Stimulated activated CD4-positive, alpha-beta T cell treated with anti-CD3 and anti-CD28 coated beads, Interleukin-2, amount 100 ng/mL, for 4 hours (primary cell): ENCODE measurements at places on chromosomes 7 and 10.

DNA sequence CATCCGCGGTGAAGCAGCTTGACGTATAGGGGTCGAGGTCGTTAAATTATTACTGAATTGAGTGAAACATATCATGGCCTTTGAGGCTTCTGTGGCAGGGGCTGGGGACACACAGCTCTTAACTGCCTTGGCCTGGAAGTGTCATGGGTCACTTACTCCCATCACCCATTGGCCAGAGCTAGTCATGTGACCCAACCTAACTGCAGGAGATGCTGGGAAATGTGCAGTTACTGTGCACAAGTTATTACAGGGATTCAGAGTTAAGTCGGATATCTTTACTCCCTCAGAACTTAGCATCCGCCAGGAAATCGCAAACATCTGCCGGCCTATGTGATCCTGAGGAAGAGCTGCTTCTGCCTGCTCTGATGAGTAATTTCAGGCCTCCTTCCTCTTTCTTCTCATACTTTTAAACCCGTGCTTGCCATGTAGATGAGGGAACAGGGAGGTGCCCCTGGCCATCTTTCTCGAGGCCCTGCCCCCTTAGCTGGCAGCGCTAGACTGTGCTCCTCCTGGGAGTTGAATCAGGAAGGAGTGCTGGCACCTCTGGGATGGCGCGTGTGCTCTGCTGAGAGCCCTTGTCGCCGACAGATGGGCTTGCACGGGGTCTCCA lies 203.6 kb downstream of the TCF7L2 start:
- no peak for DNase-seq

- no peak for DNase-seq
Observed at GRCh38 chr10:70651661-70652060, 20.6 kb upstream of the ADAMTS14 start.

DNA sequence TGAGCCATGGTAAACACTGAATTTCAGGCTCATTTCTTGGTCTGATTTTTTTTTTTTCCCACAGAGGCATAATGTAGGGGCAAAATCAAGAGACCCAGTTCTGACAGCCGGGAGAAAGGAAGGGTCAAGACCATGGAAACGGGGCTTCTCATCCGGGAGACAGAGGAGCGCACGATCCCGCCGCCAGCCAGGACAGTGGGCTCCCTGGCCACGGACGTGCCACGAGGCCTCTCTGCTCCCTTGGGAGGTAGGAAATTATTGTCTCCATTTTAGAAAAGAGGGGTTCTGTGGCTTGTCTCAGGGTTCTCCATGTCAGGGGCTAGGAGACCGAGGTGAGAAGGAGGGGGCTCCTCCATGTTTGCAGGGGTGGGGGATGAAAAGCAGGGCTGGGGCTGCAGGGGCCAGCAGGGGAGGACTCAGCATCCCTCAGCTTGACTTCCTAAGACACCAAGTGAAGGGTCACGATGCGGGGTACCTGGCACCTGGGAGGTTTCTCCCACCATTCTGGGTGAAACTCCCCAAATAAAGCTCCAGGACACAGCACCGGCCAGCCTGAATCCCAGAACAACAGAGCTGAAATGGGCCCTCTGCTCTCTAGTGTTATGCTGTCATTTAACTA lies 37.6 kb downstream of the PPIF start:
- no peak for DNase-seq

- DNase-seq: no peak
Observed at GRCh38 chr10:30160271-30160982, 101.0 kb upstream of the JCAD start.

DNA sequence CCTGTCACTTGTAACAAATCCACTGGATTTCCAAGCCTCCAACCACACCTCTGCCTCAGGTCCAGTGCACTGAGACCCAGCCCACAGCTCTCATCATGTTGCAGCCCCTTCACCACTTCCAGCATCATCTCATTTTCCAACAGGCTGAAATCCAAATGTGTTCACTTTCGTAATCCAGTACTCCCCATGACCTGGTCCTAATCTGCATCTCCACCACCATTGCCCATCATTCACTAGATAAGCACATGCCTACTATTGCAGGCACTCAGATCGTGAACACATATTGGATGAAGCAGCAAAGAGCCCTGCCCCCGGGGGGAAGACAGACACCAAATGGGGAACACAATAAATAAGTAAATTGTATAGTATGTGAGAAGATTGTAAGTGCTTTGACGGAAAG lies 76.1 kb upstream of the INSIG1 start:
- no peak for DNase-seq

- DNase-seq: no peak
Observed at GRCh38 chr10:88491314-88491713, 91.8 kb downstream of the RNLS start.

DNA sequence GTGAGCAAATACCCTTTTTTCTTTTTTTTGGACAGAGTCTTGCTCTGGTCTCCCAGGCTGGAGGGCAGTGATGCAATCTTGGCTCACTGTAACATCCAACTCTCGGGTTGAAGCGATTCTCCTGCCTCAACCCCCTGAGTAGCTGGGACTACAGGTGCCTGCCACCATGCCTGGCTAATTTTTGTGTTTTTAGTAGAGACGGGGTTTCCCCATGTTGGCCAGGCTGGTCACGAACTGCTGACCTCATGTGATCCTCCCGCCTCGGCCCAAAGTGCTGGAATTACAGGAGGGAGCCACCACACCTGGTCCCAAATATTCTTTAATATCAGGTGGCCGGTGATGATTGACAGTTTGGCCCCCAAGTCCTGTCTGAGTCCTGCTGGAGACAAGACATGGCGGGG lies 6.6 kb downstream of the LAT2 start:
- no peak for DNase-seq

GRCh38 chr10:19097151-19097550 lies 48.5 kb downstream of the MALRD1 start:
- no peak for DNase-seq

DNA sequence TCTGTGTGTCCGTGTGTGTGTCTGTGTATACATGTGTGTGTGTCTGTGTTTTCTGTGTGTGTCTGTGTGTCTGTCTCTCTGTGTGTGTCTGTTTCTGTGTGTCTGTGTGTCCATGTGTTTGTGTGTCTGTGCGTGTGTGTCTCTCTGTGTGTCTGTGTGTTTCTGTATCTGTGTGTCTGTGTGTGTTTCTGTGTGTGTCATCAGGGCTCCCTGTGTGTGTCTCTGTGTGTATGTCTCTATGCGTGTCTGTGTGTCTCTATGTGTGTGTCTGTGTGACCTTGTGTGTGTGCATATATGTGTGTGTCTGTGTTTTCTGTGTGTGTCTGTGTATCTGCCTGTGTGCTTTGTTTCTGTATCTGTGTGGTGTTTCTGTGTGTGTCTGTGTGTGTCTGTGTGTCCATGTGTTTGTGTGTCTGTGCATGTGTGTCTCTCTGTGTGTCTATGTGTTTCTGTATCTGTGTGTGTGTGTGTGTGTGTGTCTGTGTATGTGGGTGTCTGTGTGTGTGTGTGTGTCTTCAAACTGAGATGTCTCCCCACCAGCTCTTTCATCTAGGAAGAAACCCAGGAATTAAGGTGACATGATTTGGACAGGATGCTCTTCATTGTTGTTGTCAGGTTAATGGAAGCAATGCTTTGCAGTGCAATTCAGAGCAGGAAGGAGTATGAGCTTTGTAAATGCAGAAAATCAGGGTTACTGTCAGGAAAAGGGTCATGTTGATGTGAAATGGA lies 20.7 kb upstream of the PPIF start:
- no peak for DNase-seq

- DNase-seq: no peak
Observed at GRCh38 chr7:107384025-107384424, 85.8 kb upstream of the GPR22 start.

- DNase-seq: no peak
Observed at GRCh38 chr7:116242178-116242577, 31.8 kb downstream of the TES start.
